ENCODE measurements at places on chromosomes 11 and 22.

DNA sequence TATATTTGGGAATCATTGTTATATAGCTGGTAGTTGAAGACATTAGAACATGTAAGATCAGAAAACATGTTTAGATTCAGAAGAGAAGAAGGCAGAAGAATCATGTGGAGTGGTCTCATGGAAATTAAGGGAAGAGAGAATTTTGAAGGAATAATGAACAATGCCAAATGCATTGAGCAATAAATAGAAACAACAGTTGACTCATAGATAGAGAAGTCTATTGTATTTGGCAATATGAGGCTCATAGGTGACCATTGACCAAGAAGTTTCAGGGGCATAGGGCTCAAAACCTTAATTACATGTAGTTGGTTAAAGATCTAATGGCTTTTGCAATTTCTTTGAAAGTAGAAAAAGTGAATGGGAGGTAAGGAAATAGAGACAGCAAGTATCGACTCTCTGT, 123.9 kb downstream of the PAX6 start:
- no peak for DNase-seq

DNA sequence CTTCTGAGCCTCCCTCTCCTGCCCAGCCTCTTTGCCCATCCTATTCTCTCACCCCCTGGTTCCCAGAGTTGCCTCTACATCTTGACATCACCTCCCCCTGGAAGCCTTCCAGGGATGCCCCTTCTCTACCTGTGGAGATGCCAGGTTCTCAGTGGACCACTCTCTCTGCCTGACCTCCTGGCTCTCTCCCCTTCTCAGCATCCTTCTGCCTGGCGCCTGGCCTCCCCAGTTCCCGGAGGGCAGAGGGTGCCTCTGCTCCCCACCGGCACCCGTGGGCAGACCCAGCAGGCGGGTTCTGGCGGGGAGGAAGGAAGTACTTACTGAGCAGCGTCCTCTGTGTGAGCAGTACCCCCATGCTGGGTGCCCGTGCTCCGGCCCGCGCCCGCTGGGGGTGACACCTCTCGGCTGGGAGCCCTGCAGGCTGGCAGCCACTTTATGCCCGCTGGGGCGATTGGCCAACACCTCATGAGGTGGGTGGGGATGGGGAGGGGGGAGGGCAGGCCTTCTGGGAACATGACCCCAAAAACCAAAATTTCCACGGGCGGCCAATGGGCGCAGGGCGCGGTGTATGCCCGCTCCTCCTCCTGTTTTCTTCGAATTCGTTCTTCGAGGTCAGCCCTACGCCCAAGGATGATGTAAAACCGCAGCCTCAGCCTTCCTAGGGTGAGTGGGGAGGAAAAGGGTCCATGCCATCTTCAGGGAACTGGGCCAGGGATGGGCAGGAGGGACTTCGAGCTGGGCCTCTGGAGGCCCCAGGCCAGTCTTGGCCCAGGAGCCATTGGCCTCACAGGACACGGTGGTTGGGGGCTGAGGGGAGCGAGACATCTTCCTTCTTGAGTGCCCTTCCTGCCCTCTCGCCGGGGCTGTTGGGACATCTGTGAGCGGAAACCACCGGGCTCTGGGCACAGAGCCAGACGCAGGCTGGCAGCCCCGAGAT, at the start of gene OSM:
TSS of gene OSM (minus strand) at position 407 of the 937 bp plus-strand sequence. CDS start at position 355, 52 bp downstream.
- peak; percentile 95 for DNase-seq

DNA sequence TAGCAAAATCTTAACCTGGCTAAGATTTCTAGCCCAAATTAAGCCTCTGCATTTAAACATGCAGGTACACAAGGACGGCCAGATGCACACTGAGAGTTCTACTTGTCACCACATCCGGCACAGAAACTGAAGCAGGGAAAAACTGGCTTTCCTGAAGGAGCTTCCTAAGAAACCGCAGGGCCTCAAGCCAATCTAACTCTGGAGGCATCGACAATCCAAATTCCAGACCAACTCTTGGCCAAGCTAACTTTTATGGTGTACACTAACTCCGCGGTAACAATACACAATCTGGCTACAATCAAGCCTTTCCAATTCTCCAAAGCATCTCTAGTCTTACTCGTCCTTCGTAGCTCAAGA, 1.2 kb downstream of the MSANTD2 start:
- DNase-seq, result peak; percentile 11

DNA sequence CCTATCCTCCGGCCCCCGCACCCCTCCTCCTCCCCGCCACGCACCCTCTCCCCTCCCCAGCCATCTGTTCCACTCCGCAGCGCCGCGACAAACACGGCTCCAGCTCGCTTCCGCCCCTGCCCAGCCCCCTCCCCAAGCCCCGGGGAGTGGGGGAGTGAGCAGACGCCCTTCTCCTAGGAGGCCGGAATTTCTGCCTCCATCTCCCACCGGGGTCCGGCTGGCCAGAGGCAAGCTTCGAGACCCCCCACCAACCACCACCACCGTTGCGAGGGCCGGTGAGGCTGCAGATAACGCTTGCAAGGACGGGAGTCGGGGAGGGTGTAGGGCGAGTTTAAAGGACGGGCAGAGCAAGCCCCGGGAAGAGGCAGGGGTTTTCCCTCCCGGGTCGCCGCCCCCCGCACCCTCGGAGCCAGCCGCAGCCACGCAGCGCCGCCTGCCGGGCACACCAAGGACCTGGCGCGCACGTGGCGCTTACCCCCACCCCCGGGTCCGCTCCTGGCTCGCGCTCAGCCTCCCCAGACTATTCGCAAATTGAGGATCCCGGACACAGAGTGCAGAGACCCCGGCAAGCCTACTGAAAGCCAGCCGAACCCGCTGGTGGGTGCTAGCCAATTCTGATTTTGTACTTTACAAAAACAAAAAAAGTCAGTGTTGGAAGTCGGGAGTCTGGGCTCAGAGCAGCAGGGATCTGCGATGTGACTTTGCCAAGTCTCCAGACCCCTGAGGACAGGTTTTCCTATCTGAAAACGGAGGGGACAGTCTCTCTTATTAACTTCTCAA, 22.6 kb downstream of the RTN4RL2 start:
- peak; percentile 56 for DNase-seq

GRCh38 chr11:105689631-105690030, 79.8 kb downstream of the GRIA4 start:
- no peak for DNase-seq

DNA sequence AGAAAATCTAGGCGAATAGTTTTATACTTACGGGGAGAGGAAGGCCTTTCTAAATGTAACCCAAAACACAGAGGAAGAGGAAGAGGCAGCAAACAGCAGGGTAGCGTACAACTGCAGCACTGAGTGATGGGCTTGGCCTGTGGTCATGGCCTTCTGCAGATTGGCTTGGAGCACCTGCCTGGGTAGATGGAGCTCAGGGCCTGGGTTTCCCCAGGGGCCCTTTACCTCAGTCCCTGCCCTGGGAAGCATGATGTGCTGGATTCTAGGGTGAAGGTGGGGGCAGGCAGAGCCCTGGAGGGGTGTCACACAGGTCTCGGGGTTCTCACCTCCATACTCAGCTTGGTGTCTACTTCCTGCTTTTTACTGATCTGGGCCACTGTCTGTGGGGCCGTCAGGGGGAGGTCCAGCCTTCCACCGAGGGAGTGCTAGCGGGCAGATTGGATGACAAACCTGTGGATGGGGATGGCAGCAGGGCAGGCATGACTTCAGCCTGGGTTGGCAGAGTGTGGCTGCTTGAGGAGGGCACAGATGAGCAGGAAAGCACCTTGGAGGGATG, 27.7 kb upstream of the CHRM1 start:
- DNase-seq, result no peak

GRCh38 chr11:124920870-124921609, 2.0 kb downstream of the HEPN1 start:
- peak; percentile 73 for DNase-seq

- DNase-seq, result no peak
Measured at GRCh38 chr11:78085972-78086371, 6.3 kb upstream of the NDUFC2 start.

DNA sequence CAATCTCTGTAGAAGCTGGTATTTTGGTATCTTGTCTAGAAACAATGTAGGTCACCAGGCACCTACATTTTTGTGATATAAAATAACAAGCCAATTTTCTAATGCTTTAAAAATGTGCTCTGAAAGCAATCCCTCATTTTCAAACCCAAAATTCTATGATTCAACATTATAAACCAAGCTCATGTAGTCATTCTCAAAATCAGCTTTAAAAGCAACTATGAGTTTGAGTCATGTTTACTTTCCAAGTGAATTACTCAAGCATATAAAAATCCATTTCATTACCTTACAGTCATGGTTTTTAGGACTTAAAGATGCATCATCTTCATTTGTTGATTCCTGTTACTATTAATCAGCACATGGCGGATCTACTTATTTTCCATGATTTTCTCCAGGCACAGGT, 216.4 kb downstream of the GRM5 start:
- no peak for DNase-seq

DNA sequence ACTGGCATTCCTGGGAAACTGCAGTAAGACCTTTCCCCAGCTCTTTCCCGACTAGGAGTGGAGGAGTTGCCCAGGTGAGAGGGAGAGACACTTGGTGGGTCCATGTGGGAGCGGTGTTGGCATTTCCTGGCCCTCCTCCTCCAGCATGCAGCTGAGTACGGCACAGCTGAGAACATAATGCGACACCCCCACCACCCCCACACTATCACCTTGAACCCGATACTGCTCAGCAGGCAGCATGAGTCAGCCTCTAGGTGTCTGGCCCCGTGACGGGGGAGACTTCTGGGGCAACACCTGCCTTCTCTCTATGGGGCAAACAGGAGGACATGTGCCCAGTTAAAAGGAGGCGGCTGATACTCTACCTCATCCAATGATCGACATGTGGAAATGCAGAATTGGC, 64.4 kb downstream of the PKNOX2 start:
- no peak for DNase-seq

DNA sequence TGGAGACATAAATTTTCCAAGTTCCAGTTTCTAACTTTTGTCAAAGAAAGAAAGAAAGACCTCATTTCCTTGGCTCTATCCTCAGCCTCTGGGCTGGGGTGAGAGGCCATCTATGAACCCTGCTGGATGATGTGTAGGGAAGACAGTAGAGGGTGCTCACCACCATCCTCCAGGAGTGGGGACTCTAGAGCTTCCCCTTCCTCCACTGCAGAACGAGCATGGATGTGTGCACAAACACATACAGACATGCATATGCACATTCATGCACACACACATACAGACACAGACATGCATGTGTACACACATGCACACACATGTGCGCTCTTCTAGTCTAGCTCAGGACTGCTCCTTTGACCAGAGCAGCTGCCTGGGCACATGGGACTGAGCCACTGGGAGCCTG, 565.8 kb downstream of the BUD13 start:
- DNase-seq, result no peak

GRCh38 chr11:16911658-16912057, 102.6 kb downstream of the PLEKHA7 start:
- DNase-seq, result peak; percentile 47

DNA sequence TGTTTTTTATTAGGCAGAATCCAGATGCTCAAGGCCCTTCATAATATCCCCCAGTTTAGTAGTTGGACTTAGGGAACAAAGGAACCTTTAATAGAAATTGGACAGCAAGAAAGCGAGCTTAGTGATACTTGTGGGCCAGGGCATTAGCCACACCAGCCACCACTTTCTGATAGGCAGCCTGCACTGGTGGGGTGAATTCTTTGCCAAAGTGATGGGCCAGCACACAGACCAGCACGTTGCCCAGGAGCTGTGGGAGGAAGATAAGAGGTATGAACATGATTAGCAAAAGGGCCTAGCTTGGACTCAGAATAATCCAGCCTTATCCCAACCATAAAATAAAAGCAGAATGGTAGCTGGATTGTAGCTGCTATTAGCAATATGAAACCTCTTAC, 1.4 kb downstream of the HBB start:
- no peak for DNase-seq

- DNase-seq, result no peak
Measured at GRCh38 chr11:114084414-114084813, 24.9 kb downstream of the ZBTB16 start.

DNA sequence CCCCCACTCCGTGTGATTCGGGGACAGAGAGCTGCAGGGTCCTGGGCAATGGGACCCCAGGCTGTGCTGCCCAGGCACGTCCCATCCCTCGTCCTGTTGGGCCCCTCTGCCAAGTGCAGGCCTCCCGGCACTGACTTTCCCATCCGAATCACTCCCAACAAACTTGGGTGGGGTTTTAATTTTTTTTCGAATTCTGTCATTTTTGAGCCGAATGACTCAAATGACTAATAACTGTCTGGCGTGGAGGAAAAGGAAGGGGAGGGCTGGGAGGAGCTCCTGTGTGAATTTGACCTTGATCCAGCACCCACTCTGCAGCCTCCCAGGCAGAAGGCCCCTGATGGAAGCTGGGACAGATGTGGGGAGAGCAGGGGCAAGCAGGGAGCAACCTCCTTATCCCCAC, 1173.2 kb downstream of the BRD1 start:
- no peak for DNase-seq

DNA sequence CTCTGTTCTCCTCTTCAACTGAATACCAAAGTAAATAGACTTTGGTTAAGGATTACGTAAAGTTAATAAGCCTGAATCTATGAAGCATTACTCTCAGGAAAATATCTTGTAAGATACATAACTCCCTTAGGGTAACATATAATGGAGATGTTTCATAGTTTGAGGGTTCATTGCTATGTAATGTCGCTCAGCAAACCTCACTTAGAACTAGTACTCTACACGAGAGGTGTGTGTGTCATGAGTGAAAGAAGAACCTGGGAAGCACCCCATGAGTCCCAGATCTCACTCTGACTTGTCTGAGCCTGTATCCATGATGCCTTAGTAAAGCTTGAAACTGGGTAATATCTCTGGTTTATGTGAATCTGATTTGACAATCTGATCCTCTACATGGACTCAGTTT, 429.5 kb upstream of the ANO3 start:
- DNase-seq, result no peak

GRCh38 chr11:72627594-72628281, 46.5 kb downstream of the PDE2A start:
- DNase-seq, result no peak

- DNase-seq, result no peak
Measured at GRCh38 chr11:119473226-119473625, 50.3 kb upstream of the THY1 start.

DNA sequence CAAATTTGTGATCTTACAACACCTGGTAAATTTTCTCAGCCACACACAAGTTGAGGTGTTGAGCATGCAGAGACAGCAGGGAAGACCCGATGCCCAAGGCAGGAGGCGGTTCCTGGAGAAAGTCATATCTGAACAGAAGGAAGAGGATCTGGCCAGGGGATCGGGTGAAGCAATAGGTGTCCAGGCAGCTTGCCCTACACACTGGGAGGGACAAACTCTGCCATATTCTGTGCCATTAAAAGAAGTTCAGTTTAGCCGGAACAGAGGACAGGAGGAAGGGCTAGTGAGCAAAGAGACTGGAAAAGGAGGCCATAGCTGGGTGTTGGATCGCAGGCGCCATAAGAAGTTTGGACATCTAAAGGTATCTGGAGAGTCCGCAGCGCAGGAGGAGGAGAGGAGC, 76.5 kb downstream of the TMPRSS5 start:
- DNase-seq, result no peak

DNA sequence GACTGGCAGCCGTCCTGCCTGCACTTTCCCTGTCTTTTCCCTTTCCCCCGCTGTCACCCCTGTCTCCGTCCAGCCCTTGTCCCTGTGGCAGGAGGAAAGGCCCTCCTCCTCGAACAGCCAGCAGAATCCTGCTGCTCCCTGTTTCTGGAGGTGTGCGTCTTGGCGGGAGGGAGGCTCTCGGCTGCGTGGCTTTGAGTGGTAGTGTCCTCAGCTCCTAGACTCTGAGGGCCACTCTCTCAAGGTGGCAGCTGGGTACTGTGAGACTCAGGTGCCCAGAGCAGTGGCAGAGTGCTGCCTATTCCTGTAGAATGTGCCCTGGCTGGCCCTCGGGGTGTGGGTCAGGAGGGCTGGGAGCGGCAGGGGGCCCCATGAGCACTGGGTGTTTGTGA, 9.1 kb upstream of the RANBP1 start:
- DNase-seq, result no peak

GRCh38 chr11:126162306-126163030, 49.0 kb downstream of the RPUSD4 start:
- DNase-seq, result no peak
